ENCODE measurements at places on chromosomes 5 and 9.
A peak's percentile ranks its signal among the peaks of the same experiment; 100 is the strongest.

GRCh38 chr9:104027295-104027694 lies 66.8 kb upstream of the SMC2 start:
- no peak for DNase-seq

- DNase-seq = no peak
Observed at GRCh38 chr5:139806111-139806510, 10.5 kb downstream of the PSD2 start.

DNA sequence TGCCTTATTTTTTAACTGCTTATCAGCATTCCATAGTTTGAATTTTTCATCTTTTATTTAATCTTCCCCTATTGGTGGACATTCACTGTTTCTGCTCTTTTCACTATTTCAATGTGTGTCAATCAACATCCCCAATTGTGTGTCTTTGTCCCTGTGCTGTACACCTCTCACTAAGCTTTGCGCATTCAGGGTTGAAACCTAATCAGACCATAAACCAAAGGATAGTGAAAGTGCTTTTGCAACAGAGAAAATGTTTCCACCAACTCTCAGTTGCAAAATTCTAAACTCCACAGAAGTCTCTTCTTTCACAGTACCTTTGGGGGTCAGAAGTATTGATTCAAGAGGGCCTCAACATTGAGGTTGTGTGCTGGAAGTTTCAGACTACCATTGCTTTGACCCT lies 127.1 kb upstream of the SAP30L start:
- no peak for DNase-seq

GRCh38 chr5:108541836-108542235 lies 159.9 kb upstream of the FBXL17 start:
- no peak for DNase-seq

- DNase-seq = no peak
Observed at GRCh38 chr9:84436386-84437109, 96.0 kb upstream of the SLC28A3 start.

- DNase-seq = no peak
Observed at GRCh38 chr9:34591917-34592866, 2.7 kb upstream of the CNTFR start.

DNA sequence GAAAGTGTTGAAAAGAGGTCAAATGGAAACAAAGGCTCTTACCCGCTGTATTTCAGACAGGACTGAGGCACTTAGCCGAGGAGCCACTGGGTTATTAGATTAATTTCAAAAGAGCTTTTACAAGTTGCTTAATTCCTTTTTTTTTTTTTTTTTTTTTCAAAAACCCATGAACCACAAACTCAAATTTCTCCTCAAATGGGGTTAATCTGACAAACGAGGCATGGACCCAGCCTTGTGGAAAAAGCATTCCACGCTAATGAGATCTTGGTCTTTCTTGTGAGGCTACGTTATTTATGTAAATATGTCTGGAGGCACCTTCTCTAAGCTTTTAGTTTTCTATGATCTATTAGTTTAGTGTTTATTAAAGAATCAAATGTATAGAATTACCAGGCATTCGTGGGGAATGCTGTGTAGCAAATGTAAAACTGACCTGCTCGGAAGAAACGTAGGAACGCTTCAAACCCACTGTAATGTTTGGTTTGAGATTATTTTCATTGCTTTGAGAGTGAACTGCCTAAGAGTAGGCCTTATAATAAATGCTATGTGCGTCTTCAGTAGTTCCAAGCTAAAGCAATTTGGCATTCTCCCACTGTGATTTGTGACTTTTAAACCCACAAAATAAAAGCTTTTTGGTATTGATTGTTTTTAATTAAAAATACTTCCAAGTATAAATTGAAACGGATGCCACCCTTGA lies 134.7 kb downstream of the CDH6 start:
- DNase-seq = no peak

- no peak for DNase-seq
Observed at GRCh38 chr5:13990896-13991295, 46.4 kb upstream of the DNAH5 start.

DNA sequence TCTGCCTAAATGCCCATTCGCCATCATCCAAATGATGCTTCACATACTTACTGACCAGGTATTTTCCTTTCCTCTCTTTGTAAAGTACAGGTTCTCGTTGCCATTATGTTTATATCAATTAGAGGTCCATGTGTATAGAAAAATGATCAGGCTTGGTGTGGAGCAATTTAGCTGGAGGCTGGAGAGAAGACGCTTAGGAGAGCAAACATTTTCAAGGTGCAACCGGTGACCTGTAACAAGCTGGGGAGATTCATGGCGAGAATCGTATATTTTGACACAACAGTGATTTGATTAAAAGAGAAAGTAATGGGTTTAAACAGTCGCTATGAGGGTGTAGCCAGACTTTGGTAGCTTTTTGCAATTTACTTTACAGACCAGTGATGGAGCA lies 170.9 kb upstream of the TBCA start:
- DNase-seq = no peak

DNA sequence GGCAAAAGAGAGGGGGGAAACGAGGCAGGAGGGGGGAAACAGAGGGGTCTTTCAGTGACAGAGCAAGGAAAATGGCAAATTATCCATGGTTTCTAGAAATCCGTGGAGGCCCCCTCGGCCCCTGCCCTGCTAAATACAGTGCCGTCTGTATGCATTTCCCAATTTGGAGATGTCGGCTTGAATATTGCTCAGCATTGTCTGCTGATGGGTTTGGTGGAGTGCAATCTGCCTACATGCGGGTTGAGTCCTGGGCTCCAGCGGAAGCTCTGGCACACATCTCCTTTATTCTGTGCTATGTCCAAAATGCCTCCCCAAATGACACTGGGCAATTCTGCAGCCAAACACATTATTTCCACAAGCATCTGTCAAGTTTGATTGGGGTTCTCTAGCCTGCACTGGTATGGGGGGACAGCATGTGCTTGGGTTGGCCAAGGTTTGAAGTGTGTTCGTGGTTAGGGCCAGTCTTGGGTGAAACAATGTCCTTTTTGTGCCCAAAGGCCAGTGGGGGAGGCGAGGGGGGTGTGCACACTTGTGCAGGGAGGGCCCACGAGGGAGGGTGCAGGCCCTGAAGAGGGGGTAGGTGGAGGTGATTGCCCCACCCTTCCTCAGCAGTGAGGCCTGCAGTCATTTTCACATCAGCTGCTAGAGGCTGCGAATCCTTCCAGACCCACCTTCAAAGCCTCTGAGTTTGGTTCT lies 6.2 kb upstream of the NEUROG1 start:
- DNase-seq = no peak

DNA sequence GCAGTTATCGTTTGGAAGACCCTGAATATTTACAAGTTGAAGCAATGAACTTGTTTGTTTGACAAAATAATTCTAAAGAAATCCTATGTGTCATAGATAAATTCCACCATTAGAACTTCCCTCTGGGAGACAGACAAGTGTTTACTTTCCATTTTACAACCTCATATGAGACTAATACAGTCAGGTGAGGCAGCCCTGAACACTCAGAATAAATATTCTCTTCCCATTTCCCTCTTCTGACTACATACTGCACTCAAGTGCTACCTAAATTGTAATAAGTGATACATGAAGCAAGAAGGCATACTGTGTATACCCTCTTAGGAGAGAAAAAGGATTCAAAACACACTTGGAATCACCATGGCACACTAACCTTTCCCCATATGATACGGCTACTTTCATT lies 6.8 kb downstream of the RASEF start:
- no peak for DNase-seq

GRCh38 chr5:112112346-112112745 lies 306.7 kb downstream of the EPB41L4A start:
- no peak for DNase-seq

- DNase-seq = peak; percentile 32
Observed at GRCh38 chr5:141557681-141558136, 61.1 kb downstream of the DIAPH1 start.

DNA sequence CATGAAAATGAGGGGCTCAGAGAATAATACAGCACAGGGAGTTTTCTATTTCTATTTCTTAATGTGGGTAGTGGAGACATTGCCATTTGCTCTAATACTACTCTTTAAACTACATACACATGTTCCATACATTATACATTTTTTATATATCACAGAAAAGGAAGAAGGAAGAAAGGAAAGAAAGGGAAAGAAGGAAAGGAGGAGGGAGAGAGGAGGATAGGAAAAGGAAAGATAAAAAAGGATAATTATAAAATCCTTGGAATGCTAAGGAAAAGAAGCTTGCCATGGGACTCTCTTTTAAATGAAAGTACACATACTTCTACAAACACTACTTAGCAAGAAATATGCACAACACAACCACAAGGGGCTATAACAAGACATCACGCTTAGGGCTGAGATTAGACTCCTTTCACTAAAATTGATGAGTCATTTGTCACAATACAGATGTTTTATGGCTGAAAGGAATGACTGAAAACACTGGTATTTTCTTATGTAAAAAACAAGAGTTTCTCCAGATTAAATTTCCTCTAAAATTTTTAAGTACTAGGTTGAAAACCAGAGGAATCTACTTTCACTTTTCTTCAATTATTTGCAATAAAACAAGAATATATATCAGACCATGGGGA lies 219.8 kb downstream of the ARL15 start:
- no peak for DNase-seq

- no peak for DNase-seq
Observed at GRCh38 chr9:126980231-126980630, 65.6 kb downstream of the RALGPS1 start.

DNA sequence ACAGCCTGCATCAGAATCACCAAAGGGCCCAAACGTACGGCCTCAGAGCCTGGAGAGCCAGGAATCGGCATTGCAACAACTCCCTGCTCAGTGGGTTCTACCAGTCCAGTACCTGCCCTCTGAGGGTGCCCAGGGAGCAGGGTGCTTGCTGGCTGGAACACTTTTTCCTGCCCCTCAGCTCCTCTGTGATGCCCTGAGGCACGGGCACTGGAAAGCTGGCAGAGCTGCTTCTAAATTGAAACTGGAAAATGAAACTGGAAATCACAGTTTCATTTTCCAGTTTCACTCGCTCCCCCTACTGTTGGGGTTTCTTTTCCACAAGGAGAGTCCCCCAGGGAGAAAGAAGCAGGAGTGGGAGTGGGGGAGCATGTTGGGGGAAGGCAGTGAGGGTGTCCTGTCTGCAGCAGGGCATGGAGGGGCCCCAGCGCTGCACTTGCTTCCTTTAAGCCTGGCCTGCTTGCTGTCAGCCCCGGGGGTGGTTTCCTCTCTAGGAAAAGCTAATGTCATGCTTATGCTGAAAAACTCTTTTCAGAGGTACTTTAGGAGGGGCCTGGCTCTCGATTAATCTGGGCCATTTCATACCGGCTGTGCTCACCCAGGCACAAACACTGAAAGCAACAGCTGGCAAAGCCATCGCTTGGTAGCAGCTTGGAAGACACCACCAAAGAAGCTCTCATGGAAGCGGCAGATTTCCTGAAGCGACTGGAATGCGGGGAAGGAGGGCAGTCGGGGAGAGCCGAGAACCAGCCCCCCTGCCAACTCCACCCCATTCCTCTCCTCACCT lies 26.2 kb downstream of the IRF1 start:
- no peak for DNase-seq

DNA sequence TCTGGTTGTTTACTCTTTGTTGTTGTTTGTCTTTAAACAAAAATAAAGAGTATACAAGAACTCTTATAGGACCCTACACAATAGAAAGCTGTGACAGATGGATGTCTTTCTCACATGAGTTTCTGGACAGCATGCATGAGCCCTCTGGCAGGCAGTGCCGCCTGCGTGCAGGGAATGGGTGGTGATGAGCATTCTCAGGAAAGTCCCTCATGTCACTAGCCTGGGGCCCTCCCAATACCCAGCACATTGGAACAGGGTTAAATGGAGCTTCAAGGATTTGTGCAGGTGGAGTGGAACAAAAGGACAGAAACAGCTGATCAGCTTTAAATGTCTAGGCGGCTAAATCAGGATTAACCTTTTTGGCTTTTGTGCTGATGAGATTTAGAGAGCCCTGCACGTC lies 181.0 kb upstream of the CD180 start:
- no peak for DNase-seq

- DNase-seq = no peak
Observed at GRCh38 chr5:32538031-32538547, 47.3 kb upstream of the SUB1 start.

DNA sequence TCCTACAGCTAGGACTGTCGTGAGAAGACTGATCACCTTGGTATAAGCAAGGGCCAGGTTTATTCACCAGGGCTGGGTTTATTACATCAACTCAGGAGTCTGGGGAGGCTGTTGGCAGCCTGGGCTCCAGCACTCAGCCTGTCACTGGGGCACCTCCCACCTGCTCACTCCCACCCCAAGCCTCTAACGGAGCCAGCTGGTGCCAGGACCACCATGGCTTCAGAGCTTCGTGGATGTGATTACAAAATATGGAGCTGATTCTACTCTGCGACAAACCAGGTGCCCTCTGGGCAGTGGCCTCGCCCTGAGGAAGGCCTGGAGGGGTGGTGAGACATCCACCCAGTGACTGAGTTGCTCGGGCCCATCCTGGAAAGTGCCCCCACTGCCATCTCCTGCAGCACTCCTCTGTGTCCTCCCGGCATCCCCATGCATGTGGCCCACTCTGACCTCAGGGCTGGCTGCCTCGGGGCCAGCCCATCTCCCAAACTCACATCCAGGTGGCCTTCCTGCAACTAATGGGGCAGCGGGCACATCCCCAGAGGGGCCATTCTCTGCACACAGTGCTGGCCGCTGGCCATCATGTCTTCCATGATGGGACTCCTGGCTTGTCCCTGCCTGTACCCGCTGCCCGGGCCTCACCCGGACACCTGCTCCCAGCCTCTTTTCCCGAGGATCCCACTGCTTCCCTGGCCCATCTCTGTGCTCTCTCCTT lies 49.6 kb downstream of the SECISBP2 start:
- DNase-seq = no peak

GRCh38 chr5:125227333-125228095 lies 481.1 kb upstream of the ZNF608 start:
- DNase-seq = no peak

DNA sequence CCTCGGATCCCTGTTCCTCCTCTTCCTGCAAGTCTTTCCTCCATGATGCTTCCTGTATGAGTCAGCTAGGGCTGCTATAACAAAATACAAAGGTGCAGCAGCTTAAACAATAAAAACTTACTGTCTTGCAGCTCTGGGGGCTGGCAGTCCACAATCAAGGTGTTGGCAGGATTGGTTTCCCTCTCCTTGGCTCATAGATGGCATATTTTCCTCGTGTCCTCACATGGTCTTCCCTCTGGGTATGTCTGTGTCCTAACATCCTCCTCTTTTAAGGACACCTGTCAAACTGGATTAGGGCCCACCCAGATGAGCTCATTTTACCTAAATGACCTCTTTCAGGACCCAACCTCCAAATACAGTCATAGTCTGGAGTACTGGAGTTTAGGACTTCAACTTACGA lies 117.5 kb downstream of the MED10 start:
- no peak for DNase-seq

- DNase-seq = no peak
Observed at GRCh38 chr5:108379722-108380530, 2.0 kb downstream of the FBXL17 start.

DNA sequence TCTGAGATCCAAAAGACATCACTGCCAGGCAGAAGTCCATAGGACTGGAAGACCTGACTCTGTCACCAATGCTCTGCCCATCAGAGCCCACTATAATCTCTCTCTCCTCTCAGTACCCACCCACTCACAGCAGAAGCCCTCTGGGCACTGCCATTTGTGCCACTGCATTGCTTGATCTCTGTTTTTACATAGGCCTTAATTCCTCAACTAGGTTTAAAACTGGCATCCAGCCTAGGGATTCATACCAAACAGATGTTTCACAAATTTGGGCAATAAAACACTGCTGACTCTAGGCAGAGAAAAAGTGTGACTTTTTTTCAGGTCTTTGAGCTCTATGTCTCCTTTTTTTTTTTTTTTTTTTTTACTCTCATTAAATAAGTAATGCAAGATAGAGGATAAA lies 91.1 kb upstream of the RANBP3L start:
- no peak for DNase-seq

GRCh38 chr9:133714606-133715294 lies 23.4 kb downstream of the SARDH start:
- no peak for DNase-seq
